Stimulated activated CD8-positive, alpha-beta memory T cell treated with anti-CD3 and anti-CD28 coated beads, Interleukin-12 subunit alpha, Interleukin-12 subunit beta, amount 100 ng/mL, for 1 hour (primary cell): ENCODE measurements at places on chromosomes 3 and 15.
A peak's percentile ranks its signal among the peaks of the same experiment; 100 is the strongest.

GRCh38 chr15:86373147-86373546 lies 293.5 kb downstream of the AGBL1 start:
- no peak for DNase-seq

GRCh38 chr15:53115563-53115962 lies 325.4 kb upstream of the ONECUT1 start:
- DNase-seq = no peak

DNA sequence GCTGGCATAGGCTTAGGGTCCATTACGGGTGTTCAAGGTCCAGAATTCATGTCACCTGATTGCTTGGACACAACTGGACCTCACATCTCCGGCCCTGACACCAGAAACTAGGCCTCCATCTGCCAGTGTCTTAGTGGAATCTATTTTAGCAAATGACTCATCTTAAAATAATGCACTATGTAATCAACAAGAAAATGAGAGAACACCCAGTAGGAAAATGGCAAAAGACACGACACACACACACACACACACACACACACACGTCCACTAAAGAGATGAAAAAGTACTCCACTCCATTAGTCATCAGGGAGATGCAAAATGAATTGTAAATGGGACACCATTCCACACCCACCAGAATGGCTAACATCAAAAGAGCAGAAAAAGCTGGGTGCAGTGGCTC lies 11.2 kb downstream of the APBA2 start:
- DNase-seq = no peak

DNA sequence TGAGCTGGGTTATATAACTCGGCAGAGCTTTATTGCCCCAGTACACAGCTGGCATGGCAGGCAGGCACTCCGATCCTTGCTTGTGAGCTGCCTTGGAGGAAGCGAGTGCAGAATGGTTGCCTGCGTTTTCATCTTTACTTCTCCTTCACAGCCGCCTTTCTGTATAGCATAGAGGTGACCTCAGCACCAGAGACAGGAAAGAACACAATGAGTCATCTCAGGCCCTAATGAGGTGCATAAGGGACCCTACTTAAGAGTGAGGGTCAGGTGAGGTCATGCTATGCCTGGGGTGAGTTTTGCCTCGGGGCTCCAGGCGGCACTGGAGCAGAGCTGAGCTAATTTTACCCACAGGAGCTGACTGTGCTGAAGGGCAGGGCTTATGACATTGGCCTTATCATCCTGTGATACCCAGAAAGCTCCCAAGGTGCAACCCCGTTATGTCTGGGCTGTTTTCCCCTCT lies 43.5 kb downstream of the LPP start:
- no peak for DNase-seq

DNA sequence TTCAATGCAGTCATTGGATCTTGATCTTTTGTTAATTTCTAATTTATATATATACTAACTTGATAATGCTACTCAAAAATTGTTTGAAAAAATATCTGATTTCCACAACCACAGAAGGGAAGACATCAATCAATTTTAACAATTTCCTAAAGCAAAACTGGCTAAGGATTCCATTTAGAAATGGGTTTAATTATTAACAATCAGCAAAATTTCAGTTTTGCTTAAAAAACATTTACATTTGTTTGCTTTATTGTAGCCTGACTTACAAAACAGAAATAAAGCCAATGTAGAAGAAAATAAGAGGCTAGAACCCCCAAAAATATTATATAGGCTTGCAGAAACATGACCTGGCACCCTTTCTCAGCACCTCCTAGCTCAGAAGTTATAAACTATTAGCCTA lies 74.9 kb downstream of the LRRFIP2 start:
- DNase-seq = no peak

- DNase-seq = no peak
These were observed 86.4 kb downstream of the WWTR1 start for GRCh38 chr3:149571381-149571780.

DNA sequence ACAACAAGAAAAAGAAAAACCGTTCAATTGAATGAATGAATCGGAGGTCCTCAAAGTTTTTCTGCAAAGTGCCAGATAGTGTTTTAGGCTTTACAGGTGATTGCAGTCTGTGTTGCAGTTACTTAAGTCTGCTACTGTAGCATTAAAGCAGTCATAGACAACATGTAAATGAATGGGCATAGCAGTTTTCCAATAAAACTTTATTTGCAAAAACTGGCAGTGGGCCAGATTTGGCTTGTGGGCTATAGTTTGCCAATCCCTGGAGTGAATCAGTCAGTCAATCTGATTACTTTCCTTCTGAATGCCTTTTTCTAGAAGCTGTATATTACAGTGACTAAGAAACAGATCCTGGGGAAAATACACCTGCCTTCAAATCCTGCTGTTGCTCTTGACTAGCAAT lies 242.6 kb downstream of the LRTM1 start:
- no peak for DNase-seq

DNA sequence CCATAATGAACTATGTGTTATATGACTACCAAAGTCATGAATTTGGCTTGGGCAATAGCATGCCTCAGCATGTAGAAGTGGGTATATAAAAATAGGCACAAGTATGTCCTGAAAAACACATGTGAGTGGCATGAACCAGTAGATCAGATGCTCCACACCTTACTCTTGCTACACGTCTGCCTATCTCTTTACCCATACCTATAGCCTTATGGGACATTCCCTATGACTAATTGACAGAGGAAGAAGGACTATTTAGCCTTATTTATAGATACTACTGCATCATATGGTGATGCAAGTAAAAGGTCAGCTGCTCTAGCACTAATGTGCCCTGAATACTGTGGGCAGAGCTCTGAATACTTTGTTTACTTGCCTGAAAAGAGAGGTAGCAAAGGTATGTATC lies 81.0 kb upstream of the ZPLD1 start:
- DNase-seq = no peak

GRCh38 chr15:78316283-78317083 lies 17.1 kb upstream of the SKIC8 start:
- DNase-seq = no peak

GRCh38 chr3:61668317-61668864 lies 107.0 kb downstream of the PTPRG start:
- DNase-seq = no peak

GRCh38 chr3:144516026-144516425 lies 544.4 kb downstream of the DIPK2A start:
- no peak for DNase-seq

DNA sequence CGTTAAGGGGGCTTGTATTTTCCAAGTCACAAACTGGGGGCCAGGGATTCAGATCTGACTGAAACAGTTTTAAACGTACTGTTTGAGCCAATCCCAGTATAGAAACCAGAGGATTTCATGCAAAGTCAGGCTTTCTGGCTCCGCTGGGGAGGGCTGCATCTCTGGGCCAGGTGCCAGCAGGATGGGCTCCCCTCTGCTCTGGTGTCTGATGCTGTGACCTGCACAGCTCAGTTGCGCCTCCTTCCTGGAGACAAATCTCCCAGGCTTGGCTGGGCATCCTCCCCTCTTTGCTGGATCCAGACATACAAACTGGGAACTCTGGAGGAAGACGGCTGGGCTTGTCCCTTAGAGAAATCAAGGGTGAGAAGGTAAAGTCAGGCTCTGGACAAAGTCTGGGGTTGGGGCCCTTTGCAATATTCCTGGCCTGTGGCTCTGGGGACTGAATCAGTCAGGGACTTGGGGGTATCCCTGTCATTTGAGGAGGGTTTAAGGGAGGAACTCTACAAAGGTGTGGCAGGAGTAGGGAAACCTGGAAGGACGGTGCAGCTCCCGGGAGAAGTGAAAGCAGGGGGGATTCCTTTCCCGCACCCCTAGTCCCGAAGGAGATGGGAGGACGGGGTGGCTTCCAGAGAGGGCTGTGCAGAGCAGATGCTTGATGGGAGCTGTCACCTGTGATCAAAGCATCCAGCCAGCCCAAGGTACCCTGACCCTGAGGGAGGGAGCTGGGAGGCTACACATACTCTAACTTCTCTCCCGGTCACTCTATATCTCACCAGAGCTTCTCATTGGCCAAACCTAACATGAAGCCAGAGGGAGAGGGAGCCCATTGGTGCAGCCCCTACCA lies 114.8 kb upstream of the ATP2B2 start:
- DNase-seq = no peak

DNA sequence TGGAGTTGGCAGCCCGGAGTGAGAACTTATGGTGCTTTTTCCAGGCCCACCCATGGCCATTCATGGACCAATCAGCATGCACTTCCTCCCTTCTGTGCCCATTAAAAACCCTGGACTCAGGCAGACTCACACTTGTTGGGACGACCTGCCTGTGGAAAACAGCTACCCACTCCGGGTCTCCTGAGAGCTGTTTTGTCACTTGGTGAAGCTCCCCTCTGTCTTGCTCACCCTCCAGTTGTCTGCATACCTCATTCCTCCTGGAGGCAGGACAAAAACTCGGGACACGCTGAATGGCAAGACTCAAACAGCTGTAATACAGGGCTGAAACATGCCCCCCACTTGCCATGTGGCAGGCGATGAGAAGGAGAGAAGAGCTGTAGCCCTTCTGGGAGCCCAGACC lies 35.2 kb downstream of the ROPN1B start:
- DNase-seq = no peak

- no peak for DNase-seq
These were observed 424.0 kb downstream of the MCTP2 start for GRCh38 chr15:94655249-94655880.

GRCh38 chr3:190883973-190884832 lies 21.7 kb upstream of the GMNC start:
- DNase-seq = no peak

- no peak for DNase-seq
These were observed 304.4 kb downstream of the FGF12 start for GRCh38 chr3:192422997-192423342.

DNA sequence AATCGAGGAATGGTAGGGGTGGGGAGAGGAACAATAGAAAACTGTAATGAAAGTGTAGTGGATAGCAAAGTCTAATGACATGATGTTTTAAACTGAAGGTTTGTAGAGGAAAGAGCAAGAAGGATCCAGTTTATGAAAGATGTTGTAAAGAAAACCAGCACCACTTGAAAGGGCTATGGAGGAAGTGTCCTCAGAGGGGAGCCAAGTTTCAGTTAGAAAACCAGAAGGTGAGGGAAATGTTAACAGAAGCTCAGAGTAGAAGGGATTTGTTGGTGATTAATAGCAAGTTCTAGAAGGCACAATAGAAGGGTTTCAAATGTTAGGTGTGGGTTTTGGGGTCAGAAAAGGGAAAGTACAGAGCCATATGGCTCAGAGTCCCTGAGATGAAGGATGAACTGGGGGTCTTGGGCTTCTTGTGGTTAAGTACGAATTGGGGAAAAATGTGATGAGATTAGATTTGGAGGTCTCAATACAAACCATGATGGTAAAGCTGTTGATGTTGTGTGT lies 33.8 kb upstream of the LRRC58 start:
- DNase-seq = no peak

DNA sequence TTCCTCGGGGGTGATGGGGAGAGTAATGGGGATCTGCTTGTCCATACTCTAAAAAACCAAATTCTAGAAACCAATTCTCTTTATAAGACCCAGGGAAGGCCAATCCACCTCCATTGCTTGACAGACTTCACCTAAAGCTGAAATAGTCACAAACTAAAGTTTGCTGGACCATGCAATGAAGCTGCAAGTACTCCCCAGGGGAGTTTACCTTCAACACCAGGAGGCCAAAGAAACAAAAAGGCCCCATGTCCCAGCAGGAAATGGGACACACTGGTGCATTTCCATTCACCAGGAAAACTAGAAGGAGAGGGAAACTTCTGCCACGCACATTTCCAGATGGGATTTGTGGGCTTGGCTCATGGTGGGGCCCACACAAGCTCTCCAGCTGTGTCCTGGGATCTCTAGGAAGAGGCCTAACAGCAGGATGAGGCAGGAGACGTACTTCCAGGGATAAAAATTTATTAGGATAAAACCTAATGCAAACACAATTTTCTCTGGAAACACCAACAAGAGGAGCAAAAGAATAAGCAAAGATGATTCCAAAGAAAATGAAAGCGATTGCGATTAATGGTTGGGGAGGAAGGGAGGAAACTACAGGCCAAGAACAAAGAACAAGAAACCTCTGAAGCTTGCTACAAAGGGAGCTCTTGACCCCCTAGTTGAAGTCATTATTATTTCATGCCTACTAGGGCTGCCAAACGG lies 238.0 kb upstream of the LRTM1 start:
- no peak for DNase-seq

- no peak for DNase-seq
These were observed 31.7 kb upstream of the SUCLG2 start for GRCh38 chr3:67686069-67686468.

DNA sequence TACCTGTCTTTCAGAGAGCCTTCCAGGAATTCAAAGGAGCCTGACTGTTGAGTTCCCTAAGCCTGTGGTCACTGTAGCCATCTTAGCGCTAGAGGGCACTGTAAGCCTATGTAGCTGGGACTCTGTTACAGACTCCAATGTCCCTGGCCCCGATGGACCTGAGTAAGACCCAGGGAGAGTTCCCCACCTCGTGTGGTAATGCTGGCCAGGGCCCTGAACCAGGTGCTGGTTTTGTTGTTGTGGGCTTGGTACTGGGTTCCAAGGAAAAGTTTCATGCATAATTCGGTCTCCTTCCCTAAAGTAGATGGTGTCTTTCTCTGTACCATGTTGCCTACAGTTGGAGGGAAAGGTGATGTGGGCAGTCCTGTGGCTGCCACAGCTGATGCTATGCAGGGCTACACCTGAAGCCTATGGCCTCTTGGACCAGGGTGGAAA lies 32.4 kb downstream of the CDAN1 start:
- peak; percentile 32 for DNase-seq

DNA sequence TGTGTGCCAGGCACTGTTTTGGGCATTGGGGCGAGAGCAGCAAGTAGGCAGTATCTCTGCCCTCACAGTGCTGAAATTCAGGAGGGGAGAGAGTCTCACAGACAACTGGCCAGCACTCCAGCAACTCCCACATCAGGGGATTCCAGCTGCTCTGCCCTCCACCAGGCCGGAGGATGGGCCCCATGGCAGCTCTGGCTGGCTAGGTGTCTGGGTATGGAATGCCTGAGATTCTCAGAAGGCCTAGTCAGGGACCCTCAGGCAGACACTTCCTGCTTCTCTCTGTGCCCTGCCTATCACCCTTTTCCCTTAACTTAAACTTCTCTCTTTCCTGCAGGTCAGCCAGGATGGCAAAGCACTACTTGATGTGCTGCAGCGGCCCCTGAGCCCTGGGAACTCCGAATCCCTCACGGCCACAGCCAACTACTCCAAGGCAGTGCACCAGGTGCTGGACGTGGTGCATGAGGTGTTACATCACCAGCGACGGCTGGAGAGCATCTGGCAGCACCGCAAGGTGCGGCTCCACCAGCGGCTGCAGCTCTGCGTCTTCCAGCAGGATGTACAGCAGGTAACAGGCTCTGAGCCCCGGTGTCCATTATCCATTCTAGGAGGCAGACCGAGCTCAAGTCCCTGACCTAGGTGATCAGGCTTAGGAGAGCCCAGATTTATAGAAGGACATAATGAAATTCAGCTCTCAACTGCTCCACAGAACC lies 342.2 kb upstream of the ROPN1 start:
- no peak for DNase-seq

GRCh38 chr3:26894443-26894842 lies 271.9 kb downstream of the LRRC3B start:
- no peak for DNase-seq

DNA sequence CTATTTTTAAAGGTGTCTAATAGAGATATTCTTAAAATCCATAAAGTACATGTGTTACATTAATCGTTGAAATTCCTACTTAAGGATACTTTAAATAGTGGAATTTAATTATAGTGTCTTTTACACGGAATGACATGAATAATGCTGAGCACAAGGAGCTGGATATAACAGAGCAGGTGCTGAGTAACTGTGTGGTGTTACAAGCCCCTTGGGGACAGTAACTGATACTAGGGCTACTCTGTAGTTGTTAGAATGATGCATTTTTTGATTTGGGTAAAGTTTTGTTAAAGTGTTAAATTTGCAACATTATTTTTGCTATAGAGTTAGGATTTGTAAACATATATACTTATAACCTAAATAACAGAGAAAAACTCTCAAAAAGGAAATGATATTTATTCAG lies 1496.1 kb downstream of the OTOL1 start:
- no peak for DNase-seq
